ENCODE measurements at places on chromosomes 1 and 21.

GRCh38 chr1:185632659-185633423, 101.3 kb upstream of the HMCN1 start:
- DNase-seq = no peak

DNA sequence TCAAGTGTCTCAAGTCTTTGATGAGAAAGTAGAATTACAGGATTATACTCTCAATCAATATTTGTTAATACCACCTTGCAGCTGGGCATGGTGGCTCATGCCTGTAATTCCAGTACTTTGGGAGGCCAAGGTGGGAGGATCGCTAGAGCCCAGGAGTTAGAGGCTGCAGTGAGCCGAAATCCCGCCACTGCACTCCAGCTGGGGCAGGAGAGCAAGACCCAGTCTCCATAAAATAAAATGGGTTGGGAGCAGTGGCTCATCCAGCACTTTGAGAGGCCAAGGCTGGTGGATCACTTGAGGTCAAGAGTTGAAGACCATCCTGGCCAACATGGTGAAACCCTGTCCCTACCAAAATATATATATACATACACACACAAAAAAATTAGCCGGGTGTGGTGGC, 1.2 kb upstream of the NCMAP start:
- DNase-seq = no peak

- DNase-seq = no peak
These were observed 62.7 kb downstream of the ITPKB start for GRCh38 chr1:226676381-226676780.

- no peak for DNase-seq
These were observed 482.2 kb downstream of the PTPRC start for GRCh38 chr1:199121047-199121446.

DNA sequence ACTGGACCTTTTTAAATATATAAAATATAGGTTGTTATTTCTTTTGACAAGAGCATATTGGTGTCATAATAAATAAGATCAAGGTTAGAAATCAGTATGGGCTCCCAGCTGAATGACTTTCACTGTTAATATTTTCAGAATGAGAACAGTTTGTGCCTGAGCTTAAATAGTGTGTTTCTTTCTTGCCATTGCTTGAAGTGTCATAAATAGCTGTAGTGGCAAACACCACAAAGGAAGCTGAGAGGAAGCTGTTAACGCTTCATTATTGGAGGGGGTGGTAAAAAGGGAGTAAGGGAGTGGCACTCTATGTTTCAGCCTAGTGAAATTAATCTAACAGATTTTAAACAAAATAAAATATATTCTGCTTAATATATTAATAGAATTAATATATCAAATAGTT, 1089.8 kb upstream of the NCAM2 start:
- no peak for DNase-seq

DNA sequence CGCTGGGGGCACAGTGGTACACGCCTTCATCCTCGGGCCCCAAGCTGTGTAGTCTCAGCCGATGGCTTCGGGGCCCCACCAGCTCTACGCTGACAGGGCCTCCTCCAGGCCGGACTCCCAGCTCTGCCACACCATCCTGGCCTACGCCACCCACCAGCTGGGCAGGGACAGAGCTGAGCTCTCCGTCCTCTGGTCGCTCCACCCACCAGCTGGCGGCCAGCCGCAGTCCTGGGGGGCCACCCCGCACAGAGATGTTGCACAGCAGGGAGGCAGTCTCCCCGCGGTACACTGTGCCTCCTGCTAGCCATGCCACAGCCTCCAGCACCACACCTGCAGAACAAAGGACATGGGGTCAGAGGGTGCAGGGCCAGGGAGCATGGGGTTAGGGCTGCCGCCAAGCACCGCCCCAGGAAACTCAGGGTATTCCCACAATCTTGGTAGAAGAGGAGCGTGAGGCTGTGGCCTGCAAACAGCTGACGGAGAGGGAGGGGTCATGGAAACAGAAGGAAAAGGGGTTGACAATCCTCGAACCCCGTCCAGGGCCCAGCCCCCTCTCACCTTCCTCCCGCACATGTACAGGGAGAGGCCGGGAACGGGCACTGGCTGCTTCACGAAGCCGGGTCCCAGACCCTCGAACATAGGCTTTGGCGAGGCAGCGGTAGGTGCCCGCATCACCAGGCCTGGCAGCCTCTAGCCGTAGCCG, 5.9 kb downstream of the IGSF8 start:
- no peak for DNase-seq

DNA sequence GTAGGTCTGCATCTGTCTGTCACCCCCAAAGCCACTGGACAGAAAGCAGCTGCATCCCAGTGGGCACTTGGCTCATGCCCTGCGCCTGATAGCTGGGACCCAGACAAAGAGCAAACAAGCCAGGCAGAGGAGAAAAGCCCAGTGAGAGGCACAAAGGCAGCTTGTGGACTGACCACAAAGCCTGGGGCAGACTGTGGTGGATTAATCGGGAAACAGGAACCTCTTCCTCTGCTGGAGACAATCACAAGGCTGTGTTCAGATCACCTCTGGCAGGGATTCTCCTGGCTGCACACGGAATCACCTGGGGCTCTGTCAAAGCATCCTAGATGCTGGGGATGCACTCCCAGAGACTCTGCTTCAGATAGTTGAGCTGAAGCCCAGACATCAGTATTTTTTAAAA, 15.2 kb upstream of the GJB5 start:
- no peak for DNase-seq

GRCh38 chr1:235932090-235932510, 65.4 kb upstream of the LYST start:
- DNase-seq = no peak

DNA sequence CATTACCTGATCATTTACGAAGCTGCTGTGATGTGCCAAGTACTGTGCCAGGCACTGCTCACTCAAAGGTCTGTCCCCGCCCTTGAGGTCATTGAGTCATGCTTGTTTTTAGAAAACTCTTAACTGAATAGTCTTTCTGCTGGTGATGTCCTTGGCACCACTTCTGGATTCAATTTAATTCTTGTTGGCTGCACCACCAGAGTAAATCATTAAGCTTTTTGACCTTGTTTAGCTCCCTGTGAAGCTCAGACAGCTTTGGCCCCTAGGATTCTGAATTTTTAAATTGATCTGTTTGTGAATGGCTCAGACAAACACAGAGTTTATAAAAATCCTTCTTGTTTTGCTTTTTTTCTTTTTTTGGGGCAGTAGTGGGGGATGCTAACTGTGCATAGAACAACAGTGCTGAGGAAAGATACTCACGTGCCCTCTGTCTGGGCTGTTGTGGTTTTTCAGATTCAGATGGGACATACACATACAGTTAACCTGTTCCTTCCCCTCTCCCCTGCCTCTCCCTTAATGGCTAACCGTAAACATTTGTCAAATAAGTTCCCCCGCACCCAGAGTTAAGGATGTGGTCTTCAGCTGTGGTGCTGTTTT, 67.6 kb downstream of the MTR start:
- no peak for DNase-seq

DNA sequence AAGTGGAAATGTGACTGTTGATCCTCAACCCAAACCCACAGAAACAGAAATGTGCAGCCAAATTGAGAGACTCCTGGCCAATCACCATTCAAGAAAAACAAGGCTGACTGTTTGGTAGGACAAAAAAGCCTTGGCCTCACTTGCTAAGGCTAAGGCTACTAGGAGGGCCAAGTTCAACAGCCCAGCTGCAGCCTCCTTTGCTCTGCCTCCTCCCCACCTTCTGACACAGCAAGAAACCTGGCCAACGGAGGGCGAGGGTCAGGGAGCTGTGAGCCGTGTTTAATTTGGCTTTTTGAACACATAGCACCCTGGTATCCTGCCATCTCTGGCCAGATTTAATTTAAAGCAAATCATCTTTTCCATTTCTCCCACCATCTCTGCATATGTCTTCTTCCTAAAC, 165.8 kb upstream of the RAB4A start:
- no peak for DNase-seq

DNA sequence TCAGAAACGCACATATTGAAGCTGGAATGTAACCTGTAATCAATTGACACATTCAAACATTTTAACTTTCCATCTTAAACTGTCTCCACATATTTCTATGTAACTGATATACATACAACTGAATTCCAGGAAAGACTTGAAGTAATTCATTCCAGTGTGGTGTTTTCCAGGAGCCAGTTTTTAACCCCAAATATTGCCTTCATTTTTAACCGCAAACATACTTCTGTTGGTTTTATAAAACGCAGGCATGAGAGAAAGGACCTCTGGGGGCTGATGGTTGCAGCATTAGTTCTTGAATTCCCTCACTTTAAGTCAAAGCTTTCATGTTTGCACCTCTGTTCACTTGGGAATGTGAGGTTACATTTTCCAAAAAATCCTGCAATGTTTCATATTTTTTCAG, 204.1 kb downstream of the CRB1 start:
- no peak for DNase-seq

DNA sequence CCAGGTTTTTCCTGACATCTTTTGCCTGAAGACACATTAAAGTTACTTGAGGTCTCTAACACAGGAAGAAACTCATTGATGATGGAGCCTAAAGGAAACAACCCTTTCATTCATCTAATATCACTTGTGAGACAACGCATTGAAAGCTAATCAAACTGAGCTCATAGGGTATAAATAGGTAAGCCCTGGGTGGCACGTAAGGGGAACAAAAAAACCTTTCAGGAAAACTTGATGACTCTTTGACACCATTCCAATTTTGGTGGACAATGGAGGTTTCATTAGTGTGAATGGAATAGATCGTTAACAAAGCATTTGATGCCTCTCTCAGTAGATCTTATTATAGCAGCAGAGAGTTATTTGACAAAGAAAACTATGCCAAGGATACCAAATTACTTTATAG, 80.7 kb upstream of the DUSP10 start:
- no peak for DNase-seq

DNA sequence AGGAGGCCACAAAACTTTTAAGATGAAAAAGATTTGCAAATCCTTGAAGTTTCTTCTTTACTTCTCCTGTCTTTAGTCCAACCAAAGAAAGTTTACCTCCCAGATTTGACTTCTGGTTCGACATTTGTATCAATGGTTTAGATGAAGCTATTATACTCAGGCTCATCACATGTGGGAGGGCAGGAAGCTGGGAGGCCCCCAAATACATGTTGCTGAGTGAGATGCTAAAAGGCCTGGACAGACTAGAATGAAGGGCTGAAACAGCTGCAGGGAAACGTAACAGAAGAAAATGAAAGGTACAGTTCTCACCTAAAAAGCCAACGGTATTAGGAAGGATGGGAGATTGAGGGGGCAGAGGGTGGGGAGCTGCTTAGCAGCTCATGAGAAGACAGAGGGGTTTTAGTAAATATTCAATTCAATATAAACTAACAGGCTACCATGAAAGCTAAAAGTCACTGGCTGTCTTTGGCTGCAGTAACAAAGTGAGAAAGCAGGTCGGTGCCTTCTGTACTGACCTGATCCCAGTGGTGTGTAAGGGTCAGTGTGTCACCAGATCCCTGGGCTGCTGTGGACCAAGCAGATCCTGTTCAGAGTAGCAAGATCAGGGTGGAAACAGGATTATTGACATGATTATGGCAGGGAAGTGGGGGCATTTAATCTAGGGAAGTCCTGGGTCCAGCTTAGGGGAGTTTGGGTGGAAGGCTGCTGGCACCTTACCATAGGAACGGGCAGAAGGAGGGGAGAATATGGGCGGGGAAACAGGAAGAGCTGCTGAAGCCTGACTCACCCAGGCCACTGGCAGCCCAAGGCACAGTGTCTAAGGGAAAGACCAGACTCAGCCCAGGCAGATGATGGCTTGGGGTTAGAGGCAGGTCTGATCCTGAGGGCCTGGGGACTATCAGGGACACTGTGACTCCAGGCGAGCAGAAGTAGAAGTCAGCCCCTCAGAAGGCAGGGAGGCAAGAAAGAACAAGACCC, 60.4 kb downstream of the KCNN3 start:
- DNase-seq = no peak
